ENCODE measurements at places on chromosomes 16 and 17.

DNA sequence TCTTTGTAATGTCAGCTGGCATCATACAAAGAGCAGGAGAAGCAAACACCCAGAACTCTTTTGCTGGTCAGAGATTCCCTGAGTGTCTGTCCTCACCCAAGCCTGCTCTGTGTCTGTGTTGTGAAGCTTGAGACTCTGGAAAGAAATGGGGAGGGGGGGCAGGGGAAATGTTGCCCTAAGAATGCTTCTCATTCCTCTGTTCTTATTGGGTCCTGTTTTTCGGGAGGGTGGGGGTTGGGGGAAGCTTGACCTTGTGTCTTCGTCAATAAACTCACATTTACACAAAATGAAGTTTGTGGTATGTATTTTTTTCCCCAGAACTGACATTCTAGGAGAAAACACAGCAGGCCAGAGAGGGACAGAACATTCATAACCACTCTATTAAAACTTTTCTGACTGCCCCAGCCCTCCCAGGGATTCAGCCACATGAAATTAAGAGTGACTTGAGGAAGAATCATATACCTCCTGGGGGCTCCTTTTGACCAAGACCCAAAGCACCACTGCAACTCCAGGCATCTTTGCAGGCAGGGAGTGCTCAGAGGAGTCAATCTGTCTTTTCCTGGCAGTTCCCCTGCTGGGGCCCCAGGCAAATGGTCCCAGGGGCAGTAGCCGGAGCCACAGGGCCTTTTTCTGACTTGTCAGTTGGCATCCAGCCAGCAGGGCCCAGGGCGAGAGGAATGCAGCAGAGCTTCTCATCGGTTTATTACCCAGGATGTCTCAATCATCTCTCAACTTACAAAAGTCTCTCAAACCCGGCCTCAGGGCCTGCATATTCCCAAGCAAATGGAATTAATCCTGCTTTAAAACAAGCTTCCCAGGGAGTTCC, 5.1 kb upstream of the RASL10B start:
- no peak for DNase-seq

DNA sequence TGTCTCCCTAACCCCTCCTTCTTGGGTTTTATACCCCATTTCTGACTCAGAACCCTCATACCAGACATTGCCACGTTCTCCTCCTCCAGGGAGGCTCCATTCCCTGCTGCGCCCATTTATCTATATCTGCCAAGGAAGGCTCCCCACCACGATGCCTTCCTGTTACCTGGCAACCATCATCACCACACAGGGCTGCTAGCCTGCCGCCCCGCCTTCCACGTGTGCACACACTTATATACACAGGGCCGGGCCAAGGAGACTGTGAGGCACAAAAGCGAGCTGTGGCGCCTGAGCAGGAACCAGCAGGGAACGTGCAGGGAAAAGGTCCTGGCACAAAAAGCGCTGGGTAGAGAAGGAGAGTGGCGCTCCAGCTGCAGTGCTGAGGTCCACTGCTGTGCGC, 261.8 kb downstream of the CBLN1 start:
- DNase-seq: no peak

DNA sequence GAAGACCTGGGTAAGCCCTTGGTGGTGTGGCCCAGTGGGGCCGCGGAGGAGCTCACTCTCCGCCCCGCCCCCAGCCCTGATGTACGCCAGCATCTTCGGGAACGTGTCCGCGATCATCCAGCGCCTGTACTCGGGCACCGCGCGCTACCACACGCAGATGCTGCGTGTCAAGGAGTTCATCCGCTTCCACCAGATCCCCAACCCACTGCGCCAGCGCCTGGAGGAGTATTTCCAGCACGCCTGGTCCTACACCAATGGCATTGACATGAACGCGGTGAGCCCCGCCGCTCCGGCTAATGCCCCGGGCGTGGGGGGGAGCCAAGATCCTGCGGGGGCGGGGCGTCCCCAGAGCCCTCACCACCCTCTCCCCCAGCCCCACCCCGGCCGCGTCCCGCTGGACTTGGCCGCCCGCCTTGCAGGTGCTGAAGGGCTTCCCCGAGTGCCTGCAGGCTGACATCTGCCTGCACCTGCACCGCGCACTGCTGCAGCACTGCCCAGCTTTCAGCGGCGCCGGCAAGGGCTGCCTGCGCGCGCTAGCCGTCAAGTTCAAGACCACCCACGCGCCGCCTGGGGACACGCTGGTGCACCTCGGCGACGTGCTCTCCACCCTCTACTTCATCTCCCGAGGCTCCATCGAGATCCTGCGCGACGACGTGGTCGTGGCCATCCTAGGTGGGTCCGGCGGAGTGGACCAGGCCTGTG, 12.1 kb upstream of the DCAF7 start:
- no peak for DNase-seq

GRCh38 chr17:66177048-66177447, 14.9 kb downstream of the CEP112 start:
- peak; percentile 75 for DNase-seq

DNA sequence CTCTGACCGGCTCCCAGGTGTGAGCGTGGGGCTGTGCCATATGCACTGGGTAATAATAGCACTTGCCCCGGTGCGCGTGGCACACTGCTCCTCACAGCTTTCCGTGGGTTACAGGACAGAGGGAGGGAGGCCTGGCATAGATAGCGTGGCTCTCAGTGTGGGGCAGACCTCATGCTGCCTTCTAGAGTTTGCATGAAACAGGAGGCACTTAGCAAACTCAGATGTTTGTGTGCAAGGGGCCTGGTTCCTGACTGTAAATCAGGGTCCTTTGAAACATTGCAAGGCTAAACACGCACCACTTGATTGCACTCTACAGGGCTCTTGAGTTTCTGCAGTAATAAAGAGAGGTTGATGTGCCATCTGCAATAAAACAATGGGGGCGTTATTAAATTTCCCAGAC, 101.7 kb downstream of the RPTOR start:
- DNase-seq: peak; percentile 19

- no peak for DNase-seq
Measured at GRCh38 chr16:66376577-66377305, 10.2 kb downstream of the CDH5 start.

DNA sequence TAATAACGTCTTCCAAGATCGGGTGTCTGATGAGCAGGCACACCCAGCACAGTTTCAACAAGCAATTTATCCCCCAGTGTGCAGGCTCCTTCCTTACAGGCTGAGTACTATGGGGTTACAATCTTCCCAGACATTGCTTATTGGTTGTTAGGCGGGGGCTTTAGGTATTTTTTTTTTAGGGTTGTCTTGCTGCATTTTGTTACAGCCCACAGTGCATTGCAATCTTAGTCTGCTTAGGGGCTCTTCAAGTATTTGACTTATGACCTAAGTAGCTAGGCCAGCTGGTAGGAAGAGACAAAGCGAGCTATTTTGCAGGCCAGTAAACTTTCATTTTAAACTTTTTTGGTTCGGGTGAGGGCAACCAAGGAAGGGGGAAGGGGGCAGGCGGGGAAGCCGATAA, 5.8 kb downstream of the PLD6 start:
- no peak for DNase-seq

DNA sequence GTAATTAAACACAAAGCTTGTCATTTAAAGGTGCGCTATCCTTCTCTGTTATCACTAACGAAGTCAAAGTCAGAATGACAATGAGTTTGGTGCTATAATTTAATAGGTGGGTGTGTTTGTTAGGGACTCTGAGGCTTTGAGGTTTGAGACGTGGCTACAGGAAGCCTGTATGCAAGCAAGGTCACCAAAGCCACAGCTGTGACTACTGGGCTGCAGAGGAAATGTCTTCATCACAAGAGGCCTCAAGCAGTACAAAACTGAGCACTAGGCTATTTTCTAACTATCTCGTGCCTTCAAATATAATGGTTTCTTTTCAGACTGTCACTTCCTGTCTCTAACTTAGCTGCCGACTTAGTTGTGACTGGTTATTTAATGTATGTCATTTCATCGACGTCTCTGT, 141.2 kb downstream of the AATF start:
- no peak for DNase-seq

- DNase-seq: no peak
Measured at GRCh38 chr16:78761427-78761826, 662.0 kb downstream of the WWOX start.

DNA sequence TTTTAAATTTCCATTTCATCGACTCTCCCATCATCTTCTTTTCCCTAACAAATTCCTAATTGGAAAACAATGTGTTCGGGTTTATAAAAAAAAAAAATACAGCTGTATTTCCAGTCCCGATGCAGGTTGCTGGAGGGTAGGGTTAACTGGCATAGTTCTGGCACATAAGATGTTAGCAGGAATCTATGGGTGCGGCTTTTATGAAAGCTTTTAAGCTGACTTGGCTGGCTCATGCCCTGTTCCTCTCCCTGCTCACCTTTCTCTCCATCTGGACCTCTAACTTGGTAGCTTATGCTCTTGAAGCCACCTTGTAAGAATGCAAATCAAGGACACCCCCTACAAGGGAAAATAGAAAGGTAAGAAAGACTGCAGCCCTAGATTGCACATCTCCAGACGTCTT, 33.2 kb upstream of the KCNJ2 start:
- DNase-seq: no peak

DNA sequence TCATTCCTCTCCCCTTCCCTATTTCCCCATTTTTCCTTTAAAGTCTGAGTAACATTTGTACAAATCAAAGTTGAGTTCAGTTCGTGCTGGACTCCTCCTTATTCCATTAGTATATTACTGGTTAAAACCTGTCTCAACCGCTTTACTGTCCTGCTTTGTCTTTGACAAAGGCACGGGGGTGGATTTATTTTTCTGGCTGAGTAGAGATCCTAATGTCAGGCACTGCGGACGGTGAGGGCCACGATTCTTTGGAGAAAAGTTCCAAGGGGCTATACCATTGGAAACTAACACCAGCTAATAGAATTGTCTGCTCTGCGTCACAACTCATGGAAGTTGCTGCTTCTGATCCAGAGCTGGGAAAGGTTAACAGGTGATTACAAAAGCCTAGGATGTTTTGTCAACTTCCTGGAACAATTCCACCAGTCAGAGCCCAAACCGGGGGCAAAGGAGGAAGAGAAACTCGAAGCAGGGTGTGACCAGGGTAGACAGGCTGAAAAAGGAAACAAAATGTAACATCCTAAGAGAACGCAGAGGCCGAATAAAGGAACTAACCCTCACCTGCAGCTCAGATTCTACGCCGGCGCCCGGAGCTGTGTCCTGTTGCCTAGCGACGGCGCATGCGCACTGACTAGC, 12.4 kb downstream of the TAT start:
- DNase-seq: no peak

DNA sequence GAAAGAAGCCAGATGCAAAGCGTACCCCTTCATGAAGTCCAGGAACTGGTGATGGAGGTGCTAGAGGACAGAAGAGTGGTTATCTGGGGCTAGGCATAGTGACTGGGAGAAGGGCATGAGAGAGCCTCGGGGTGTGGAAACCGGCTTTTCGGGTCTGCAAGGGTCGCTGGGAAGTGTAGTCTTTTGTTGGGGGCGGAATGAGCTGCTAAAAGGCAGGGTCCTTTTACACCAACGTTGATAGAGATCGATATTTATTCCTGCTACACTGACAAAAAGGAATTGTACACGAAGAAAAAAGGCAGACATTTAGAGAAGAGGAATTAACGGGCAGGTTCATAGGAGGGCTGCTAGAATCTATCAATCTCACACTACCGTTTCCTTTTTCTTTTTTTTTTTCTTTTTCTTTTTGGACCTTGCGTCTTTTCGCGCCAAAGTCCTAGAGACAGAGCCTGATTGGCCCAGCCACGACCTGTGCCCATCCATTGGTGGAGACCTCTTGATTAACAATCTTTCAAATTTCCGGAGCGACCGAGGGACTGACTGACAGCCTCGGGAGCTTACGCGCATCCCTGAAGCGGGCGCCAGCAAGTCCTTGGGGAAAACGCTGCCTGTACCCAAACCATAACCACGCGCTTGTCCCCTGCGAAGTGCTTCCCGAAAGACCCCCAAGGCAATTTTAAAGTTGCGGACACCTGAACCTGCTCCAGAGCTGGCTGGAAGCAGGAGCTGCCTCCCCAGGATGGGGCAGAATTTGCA, 27.7 kb upstream of the DHRS7B start:
- peak; percentile 95 for DNase-seq

DNA sequence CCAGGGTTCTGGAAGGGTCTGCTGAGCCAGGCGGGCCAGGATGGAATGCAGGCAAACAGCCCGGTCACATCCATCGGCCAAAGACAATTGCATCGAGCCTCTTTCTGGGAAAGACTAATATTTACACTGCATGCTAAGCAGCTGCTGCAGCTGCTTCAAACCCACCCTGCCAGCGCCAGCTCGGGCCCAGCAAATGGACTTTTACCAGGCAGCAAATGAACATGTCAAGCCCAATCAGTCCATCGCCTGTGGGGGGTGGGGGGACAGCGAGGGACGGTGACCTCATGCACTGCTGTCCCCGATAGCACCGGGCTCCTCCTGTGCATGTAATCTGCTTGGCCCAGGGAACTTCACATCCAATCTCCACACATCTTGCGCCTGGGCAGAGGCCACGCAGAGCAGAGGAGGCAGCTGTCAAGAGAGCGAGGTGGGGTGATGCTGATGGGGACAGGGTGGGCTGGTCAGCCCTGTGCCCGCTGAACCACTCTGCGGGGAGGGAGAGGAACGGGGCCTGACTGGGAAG, 39.4 kb upstream of the CDH5 start:
- peak; percentile 38 for DNase-seq

DNA sequence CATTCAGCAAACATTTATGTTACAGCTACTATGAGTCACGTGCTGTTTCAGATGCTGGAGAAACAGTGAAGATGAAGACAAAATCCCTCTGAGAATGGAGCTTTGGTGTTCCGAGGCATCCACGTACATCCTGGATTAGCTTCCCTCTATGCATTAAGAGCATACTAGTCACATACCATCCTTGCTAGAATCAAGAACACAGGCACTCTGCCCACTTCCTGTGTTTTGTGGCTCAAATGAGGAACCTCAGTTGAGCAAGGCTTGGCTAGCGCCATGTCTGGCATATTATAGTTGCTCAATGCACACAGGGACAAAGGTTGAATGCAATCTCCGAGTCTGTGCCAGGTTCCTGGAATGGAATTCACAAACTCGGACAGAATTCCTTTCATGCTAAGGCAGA, 297.5 kb downstream of the XYLT1 start:
- DNase-seq: no peak

DNA sequence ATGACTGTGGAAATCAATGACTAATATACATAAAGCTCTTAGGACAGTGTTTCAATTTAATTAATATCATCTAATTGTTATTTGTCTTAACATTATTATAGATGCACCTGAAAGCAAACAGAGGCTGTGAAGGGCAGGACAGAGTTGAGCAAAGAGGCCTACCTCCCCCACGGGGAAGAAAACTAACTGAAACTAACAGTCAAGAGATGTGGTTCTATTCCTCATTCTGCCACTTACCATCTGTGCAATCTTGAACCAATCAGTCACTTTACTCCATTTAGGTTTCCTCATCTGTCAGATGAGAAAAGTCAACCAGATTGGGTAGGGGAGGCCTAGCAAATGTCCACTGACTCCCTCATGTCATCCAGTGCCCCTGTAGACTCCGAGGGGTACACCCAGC, 59.1 kb downstream of the C17orf67 start:
- no peak for DNase-seq

GRCh38 chr17:511001-511698, 158.5 kb upstream of the RPH3AL start:
- DNase-seq: no peak

- no peak for DNase-seq
Measured at GRCh38 chr16:17013038-17013437, 457.7 kb downstream of the XYLT1 start.

- no peak for DNase-seq
Measured at GRCh38 chr16:78286065-78286464, 186.6 kb downstream of the WWOX start.

GRCh38 chr17:4440690-4441686, 7.2 kb downstream of the SPNS3 start:
- DNase-seq: peak; percentile 34
